ENCODE measurements at places on chromosomes 3 and 15.

DNA sequence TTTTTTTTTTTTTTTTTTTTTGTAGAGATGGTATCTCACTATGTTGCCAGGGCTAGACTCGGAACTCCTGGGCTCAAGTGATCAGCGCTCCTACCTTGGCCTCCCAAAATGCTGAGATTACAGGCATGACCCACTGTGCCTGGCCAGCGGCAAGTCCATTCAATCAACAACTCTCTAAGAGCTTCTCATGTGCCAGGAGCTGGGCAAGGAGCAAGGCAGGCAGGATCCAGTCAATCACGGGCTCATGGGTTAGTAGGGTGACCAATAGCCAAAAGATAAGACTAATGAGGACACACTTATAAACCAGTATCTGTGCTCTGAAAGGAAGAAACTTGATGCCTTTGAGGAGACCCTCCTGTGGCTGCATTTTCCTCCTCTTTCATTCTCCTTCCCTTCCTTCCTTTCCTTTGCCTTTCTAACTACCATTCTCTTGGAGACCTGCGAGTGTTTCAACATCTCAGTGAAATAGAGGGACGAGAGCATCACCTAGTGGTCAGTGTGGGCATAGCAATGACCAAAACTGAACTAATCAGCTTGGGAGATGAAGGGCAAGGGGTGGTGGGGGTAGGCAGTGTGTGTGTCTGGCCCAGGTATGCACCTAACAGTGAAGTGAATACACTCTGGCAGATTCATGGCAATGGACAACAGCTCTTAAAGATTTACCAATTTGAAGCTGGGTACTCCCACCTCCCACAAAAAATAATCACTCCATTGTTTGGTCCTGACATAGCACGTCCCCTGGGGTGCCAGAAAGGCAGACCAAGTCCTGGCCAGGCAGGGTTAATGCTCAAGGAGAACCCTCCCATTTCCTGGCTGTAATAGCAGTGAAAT, 6.3 kb downstream of the RPP25 start:
- DNase-seq, result peak; percentile 73

- DNase-seq, result no peak
Measured at GRCh38 chr3:69746119-69746518, 6.9 kb downstream of the MITF start.

GRCh38 chr3:129552287-129553050, 9.5 kb downstream of the H1-8 start:
- DNase-seq, result no peak

DNA sequence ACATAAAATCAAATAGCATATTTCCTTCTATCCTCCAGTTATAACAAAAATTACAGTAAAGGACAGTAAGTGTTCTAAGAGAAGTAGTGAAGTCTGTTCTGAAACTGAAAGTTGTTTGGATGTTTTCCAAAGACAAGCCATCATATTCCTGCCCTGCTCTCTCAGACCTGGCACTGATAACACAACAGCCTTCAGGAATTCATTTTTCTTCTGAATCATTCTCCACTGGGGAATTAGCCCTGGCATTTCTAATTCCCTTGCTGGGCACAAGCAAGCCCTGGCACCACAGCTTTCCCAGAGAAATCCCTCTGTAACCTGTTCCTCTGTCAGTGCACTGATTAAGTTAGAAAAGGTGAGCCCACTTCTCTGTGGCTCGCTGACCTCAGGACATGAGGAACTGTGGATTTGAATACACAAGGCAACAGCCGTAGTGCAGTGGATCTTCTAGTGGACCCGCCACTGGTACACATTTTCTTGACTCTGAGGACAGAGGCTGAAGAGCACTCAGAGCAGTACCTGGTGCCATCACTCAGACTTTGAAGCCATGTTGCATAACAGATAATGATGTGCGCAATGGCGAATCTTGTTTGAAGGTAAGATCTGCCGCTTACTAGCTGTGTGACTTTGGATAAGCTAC, 61.6 kb downstream of the WWTR1 start:
- DNase-seq, result peak; percentile 56

DNA sequence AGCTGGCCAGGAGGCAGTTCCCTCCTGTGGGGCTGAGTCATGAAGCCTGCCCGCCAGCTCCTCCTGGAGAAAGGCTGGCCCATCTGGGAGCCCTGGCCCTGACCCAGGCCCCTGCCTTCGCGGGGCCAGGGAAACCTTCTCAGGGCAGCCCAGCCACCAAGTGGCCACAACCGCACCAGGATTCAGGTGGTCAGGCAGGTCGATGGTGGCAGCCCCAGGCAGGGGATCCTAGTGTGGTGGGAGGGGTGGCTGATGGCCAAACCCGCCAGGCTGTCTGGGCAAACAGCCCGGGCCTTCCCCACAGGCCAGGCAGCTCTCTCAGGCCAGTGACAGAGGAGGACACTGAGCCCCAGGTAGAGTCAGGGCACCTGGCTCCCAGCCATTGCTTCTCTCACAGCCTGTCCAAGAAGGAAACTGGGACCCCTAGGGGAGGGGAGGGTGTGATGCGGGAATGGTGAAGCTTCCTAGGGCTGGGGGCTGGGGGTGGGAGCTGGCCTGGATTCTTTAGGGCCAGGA, 1.2 kb downstream of the TWF2 start:
- DNase-seq, result peak; percentile 87

DNA sequence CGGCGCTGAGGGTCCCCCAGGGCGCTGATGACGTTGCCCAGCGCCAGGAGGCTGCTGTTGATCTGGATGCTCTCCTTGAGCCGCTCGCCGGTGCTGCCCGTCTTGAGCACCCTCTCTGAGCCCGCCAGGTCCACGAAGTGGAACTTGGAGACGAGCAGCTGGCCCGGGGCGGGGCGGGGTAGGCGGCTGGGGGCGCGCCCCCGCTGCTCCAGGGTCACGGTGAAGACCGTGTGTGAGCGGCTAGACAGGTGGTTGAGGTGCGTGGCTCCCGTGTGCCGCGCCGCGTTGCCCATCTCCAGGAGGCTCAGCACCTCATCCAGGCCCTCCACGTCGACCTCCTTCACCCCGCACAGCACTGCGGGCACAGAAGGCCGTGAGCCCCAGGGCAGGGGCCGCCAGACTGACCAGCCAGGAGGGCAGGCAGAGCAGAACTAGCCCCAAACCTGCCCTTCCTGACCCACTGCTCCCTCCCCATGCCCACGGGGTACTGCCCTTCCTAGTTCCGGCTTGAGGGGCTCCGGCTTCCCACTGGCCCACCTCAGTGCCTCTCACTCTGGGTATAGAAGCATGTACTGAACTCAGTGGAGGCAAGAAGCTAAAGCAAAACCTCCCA, 6.1 kb downstream of the KIF7 start:
- no peak for DNase-seq

DNA sequence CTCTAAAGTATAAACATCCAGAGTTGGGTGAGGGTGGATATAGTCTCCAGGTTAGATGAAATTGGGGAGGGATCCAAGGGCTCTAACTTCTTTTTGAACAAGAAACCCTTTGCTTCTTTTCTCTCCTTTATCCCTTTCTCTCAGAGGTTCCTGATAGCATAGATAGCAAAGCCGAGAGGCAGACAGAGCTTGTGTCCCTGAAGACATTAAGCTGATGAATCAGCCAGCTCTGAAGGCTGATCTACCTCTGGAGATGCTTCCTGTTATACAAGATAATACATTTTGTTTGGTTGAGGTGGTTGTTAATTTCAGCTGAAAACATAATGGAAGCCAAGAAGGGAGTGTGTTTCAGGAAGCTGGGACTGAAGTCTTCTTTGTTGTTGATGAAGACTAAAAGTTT, 193.2 kb downstream of the PDCD6IP start:
- no peak for DNase-seq

DNA sequence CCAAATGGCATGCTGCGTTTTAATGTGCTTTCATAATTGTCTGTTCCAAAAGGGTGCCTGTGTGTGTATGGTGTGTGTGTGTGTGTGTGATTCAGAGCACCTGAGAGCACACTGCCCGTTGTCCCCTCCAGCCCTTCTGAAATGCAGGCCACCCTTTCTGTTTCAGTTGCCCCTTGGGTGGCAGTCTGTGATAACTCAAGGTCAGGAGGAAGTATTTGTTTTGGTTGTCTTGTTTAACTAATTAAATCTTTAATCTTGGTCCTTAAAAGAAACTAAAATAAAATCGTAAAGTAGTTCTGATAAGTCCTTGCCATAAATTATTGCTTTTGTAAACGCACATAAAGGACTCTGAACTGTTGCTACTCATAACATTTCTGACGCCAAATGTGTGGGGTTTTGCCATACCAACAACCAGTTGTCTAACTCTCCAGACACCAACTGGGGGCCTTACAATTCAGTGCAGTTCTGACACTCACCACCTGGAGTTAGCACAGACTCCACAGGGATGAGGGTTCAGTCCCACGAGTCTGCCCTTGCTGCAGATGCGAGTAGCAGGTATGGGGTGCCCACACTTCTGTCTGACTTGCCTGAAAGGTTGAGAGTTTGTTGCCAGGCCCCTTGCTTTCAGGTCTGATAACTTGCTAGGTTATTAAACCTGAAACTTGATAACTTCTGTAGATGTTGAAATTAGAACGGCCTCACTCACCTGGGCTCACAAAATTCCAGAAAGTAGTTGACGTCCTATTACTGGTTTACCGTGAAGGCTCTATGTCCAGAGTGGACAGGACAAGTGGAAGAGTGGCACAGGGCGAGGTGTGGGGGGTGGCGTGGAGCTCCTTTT, 157.3 kb downstream of the IGF1R start:
- DNase-seq, result peak; percentile 12

DNA sequence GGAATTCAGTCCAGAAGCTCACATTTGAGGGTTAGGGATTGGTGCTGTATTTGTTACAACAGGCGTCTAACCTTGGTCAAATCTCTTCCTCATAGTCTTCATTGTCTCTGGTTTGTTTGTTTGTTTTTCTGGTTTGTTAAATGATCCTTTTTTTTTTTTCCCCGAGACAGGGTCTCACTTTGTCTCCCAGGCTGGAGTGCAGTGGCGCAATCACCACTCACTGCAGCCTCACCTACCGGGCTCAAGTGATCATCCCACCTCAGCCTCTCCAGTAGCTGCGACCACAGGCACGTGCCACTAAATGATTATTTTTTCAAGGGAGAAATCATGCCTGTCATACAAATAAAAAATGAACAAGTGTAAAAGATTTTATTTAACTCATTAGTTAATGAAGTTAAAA, 14.3 kb upstream of the ADPGK start:
- DNase-seq, result no peak

DNA sequence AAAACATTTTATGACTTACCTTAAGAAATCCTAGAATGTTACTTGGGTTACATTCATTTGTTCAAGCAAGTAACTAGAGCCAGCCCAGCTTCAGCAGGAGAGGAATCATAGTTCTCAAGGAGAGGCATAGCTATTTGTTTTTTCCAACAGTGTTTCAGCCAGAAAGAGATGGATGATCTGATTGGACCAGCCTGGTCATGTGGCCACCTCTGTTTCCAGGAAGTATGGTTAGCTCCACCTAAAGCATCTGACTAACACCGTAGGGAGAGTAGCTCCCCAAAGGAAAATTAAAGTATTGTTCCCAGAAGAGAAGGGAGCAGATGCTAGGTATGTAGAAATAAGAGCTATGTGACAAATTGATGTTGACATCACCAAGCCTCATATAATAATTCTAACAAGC, 417.1 kb downstream of the TAFA4 start:
- no peak for DNase-seq

GRCh38 chr3:171763392-171763791, 46.9 kb downstream of the PLD1 start:
- DNase-seq, result no peak

- no peak for DNase-seq
Measured at GRCh38 chr15:41568350-41569017, 9.5 kb downstream of the TYRO3 start.

GRCh38 chr3:186492385-186492984, 51.7 kb downstream of the CRYGS start:
- DNase-seq, result no peak

DNA sequence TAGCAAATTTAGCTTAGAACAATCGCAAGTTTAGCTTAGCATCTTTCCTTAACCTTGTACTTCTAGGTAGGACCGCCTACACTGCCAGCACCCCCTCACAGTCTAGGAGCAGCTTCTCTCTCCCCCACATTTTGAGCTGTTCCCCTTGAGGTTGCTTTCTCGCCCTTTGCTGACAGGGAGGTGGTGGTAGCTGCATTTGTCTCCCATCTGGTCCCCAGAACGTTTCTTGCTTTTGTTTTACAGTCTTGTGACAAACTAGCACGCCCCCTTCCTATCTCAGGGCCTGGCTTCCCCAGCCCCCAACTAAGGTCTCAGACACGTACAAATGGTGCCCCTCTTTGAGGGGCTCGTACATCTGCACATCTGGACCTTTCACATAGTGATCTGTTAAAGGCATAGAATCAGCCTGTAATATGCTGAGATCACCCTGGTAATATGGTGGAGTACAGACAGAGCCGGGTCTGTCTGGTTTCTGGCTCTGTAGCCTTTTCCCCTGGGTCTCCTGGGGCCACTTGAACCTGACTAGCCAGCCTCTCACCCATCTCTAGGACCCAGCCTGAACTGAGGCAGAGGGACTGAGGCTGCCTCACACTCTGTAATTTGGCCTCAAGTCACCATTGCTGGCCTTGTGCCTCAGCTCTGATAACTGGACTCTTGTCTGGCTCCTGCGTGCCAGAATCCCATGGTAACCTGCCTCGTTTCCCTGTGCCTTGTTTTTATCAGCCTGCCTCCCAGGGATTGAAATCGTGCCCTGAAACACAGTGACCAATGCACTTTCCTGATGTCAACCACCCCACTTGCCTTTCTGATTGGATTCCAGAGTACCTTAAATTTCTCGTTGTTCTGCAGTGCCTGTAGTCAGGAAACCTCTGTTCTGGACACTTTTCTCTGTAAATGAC, 27.7 kb downstream of the CRTC3 start:
- no peak for DNase-seq

DNA sequence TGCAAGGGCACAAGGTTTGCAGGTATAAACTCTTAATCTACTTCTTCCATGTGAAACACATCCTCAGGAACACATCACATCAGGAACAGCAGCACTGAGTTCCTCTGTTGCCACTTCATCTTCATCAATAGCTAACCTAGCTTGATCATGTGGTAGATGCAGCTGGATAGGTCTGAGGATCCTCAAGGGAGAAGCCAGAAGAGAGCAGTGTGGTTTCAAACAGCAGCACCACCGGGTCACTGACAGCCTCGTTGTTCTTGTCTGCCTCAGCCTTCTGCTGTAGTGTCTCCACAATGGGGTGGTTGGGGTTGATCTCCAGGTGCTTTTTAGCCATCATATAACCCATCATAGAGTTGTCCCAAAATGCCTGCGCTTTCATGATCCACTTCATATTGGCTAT, 58.8 kb downstream of the ADAM10 start:
- no peak for DNase-seq

GRCh38 chr3:173586166-173586565, 188.6 kb downstream of the NLGN1 start:
- DNase-seq, result peak; percentile 62

- DNase-seq, result peak; percentile 26
Measured at GRCh38 chr3:45986303-45986982, 9.2 kb downstream of the FYCO1 start.

GRCh38 chr15:74044267-74045110, 37.9 kb downstream of the GOLGA6A start:
- no peak for DNase-seq

DNA sequence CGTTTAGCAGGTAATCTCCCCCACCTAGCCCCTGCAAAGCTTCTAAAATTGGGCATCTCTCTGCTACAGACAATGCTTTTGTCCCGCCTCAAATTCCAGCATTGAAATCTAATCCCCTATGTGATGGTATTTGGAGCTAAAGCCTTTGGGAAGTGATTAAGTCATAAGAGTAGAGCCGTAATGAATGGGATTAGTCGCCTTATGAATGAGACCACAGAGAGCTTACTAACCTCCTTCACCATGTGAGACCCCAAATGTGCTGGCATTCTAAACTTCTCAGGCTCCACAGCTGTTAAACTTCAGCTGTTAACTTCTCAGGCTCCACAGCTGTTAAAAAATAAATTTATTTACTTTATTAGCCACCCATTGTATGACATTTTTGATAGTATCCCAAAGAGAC, 374.2 kb upstream of the BCHE start:
- no peak for DNase-seq

- no peak for DNase-seq
Measured at GRCh38 chr3:46312991-46313390, 40.9 kb upstream of the CCR2 start.

All from ACHN (cell line).